Nucleus accumbens (tissue), 56 donors: ENCODE measurements at places on chromosomes 12 and 14.
A peak's percentile ranks its signal among the peaks of the same experiment; 100 is the strongest.

DNA sequence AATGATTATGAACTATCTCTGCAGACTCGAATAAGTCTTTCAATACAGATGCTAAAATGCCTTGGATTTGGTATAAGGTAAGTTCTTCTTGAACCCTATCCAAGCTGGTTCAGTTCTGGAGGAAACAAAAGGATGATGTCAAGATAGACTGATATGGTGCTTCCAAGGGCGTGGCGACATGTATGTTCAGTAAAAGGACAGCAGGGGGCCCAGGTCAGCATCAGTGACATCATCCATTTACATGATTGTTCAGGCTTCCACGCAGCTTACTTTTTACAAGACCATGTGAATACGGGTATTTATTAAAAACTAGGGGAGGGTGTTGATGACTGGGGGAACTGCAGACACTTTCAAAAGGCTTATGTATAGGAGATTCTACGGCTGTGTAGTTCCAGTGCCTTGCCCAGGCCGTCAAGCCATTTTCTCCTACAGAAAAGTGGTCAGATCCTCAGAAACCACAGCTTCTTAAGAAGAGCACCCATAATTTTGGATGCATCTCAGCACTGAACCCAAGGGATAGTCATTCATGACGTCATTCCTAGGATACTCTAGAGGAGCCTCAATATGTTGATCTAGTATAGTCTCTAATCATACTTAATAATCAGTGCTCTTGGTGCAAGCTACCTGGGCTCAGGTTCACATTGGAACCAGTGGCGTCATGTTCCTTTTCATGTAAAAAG, 527.7 kb downstream of the FUT8 start:
- DNase-seq = no peak

- no peak for DNase-seq
Observed at GRCh38 chr12:90333939-90334338, 621.0 kb downstream of the CCER1 start.

DNA sequence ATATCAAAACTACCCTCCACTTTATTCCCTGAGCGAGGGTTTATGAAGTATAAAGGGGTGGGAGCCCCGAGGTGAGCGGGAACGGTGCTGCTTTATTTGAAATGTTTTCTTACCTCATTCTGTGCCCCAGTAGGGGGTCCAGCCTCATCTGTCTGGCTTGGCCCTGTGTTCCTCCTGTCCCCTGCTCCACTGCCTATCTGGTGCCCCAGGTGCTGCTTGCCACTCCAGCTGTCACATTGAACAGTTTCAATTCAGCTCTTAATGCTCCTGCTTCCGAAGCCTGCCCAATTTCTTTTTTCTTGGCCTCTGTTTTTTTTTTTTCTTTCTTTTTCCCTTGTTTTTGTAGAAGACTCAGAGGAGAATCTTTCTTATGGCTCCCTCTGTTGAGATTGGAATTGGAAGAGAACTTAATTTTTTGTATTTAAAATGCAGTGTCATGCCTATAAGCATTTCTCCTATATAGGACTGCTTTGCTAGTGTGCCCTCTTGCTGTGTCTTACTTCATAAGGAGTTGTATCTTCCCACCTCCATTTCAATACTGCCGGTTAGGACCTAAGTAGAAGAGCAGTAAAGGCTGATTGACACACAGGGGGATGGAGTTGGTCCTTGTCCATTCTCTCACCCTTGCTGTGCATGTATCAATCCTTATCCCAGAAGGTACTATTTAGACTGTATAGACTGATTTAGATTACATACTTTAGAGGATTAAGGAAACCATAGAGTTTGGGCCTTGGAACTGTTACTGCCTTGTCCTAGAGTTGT, 2.3 kb downstream of the ATXN7L3B start:
- DNase-seq = no peak

DNA sequence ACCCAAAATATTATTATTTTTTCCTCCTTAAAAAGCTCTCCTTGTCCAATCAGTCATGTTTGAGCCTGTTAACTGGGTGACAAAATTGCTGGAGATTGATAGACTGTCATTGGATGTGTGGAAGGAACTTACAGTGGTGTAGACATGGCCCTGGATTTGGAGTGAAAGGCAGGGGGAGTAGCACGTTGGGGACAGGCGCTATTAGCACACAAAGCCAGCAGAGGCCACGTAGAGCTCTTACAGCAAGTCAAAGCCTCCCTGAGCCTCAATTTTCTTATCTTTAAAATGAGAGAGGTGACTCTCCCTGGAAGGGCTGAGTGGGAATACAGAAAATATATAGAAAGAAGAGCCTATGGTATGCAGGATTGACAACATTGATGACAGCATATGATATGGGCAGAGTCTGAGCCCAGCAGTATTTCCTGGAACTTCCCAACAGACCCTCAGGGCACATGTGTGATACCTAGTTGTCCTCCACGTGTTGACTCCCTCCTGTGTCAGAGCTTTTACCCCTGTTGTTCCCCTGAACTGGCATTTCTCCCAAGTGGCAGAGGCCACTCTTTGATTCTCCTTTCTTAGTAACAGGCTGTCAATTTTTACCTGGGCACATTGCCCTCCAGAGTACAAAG, 504.9 kb downstream of the VRK1 start:
- no peak for DNase-seq

DNA sequence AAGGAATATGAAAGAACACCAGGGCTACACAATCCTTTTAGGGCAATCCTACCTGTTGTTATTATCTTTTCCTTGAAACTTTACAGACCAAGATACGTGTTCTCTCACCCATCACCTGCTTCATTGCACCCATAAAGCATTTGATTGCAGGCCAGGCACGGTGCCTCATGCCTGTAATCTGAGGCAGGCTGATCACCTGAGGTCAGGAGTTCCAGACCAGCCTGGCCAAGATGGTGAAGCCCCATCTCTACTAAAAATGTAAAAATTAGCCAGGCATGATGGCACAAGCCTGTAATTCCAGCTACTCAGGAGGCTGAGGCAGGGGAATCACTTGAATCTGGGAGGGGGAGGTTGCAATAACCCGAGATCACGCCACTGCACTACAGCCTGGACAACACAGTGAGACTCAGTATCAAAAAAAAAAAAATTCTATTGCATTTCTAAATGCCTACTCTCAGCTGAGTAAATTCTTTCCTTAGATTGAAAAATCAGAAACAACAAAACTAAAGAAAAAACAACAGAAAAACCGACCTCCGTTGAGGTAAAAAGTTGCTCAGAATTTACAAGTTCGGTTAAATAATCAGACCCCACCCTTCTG, 183.7 kb upstream of the TMEM132C start:
- no peak for DNase-seq

- no peak for DNase-seq
Observed at GRCh38 chr14:63542231-63542999, 762 bp downstream of the PPP2R5E start.

DNA sequence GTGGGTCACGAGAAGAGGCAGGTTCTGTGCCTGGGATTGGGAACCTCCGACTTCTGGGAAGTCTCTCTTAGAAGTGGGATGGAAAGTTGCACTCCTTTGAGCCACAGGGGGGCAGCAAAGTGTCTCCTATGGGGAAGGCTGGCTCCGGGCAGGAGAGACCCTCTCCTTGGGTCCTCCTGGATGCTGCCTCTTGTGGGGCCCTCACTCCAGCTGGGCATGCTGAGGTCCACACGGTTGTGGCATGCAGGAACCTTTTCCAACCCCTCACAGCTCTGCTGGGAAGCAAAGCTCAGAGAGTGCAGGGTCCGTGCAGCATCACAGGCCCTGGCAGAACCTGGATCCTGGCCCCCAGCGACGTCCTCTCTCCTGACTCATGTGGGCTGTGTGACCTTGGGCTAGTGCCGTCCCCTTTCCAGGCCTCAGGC, 17.4 kb downstream of the SDSL start:
- DNase-seq = peak; percentile 76

- DNase-seq = no peak
Observed at GRCh38 chr12:120640861-120641833, 721 bp downstream of the CABP1 start.

DNA sequence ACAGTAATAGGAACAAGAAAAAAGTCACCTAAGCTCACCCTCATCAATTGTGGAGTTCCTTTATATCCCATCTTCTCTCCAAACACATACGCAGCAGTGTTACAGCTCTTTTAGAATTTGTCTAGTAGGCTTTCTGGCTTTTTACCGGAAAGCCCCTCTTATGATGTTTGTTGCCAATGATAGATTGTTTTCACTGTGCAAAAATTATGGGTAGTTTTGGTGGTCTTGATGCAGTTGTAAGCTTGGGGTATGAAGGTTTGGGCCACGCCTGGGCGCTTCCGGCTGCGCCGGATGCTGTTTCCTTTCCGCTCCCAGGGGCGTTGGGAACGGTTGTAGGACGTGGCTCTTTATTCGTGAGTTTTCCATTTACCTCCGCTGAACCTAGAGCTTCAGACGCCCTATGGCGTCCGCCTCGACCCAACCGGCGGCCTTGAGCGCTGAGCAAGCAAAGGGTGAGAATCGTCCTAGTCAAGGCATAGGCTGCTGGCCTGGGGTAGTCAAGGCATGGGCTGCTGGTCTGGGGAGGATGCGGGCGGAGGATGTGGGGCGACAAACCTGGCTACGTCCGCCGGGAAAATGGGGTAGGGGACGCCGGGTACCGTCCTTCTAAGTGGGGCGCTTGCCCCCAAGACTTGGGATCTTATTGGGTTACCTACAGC, at the start of the genes C12orf57 and RNU7-1:
C12orf57 (plus strand) TSS at position 301 of the 659 bp plus-strand sequence; CDS start at position 401, 100 bp downstream.
RNU7-1 (plus strand) TSS at position 95 of the 659 bp plus-strand sequence.
- peak; percentile 65 for DNase-seq

DNA sequence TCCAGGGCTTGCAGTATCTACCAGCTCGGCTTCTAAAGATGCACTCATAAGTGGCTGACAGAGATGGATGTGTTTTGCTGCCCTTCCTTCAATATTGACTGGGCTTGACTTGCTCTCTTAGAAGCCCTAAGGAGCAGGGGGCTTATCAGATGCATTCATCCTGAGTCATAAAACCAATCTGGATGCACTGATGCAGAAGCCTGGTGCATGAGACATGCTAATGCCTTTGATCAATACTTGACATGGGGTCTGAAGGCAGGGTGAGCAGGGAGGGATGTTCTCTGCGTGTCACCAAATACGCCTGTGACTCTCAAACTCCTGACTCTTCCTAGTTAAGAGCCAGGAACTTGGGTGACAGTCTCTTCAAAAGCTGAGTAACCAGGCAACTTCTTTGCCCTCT, 77.8 kb upstream of the HSPB8 start:
- no peak for DNase-seq

DNA sequence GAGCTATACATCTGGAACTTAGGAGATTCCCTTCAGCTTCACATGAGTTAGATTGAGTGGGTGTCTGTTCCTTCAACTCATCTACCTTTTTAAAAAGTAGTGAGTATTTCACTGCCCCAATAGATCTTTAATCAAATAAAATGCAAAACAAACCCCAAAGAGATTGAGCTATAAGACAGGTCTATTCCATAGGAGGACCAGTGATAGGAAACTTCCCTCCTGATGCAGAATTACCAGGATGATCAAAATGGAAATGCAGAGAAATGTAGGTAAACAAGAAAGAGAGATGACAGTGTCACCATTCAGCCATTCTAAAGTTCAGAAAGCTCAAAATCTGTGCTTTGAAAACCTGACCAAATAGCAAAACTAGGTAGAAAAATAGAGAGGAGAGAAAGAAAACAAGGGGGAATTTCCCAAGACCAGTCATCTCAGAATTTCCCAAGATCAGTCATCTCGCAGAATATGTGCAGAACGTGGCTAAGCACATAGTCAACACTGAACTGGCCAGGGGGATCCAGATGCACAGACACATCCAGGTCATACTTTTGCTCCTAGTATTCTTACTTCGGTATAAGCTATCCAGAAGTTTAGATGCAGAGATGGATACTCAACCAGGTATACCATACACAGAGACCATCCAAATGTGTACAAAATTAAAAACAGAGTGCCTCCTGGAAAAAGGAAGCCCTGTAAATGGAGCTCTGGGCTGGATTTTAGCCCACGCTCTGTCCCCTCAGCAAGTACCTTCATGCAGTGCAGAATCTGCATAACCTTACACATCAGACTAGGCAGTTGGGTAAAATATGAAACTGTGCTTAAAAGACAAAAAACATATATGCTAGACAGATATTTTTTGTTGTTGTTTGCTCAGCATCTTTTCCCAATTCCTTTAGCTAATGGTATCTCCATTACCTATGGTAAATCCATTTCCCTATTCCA, 27.4 kb downstream of the SLC41A2 start:
- DNase-seq = no peak

DNA sequence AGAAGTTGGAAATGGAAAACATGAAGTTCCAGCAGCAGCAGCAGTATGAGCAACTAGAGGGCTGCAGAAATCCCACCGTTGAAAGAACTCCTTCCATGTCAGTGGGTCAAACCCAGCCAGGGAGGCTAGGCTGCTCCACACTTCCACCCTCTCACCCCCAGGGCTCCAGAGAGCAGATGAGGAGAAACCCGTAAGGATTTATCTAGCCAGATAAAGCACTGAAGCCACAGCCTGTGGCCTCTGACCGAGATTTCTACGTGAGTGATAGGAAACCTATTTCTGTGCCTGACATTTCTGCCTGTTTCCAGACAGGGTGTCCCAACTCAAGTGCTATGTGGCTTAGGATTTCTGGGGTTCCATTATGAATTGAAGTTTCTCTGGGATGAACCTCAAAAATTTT, 100.0 kb upstream of the EEA1 start:
- DNase-seq = no peak

DNA sequence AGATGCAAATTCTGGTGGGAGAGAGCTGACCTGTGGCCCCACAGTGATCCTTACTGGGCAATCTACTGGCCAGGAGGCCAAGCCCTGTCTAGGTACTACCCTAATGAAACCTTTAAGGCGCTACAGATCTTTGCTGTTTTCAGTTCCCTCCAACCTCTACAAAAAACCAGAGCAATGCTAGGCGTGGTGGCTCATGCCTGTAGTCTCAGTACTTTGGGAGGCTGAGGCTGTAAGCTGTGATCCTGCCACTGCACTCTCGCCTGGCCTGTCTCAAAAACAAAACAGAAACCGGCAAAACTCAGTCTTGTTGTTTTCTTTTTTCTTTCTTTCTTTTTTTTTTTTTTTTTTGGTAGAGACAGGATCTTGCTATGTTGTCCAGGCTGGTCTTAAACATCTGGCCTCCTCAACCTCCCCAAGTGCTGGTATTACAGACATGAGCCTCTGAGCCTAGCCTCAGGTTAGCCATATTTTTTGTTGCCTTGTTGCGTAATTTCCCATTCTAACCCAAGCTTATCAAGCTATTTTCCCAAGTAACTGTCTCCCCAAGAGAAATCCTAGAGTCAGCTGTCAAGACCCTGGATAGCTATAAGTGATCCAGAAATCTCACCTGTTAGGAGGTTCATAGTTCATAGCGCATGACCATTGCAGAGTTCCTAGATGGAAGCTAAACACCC, 2.8 kb downstream of the ETFBKMT start:
- no peak for DNase-seq
